ENCODE measurements at places on chromosomes 11 and 22.

GRCh38 chr11:86070142-86071056, 1.5 kb upstream of the PICALM start:
- no peak for DNase-seq

DNA sequence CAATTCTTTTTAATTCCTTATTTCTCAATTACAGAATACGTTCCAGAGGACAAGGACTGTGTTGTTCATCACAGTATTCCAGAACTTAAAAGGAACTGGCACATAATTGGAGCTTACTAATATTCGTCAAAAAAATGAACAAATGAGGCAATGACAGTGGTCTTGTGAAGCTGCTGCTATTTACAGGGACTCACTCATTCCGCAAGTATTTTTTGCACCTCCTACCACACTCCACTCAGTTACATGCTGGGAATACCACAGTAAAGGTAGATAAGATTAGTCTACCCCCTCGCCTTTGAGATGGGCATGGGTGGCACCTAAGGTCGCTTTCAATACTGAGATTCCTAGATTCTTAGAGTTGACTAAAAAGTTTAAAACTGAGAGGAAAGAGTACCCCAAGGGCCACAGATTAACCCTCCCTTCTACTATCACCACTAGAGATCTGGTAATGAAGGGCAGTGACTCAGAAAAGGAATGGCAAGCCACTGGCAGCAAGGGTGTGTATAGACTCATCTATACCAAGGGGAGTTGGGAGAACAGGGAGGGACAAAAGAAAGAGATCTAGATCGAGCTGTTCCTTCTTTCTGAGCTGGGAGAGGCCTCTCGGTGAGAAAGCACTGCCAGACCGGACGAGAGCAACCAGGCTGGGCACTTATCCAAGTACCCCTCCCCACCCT, 85.0 kb downstream of the RPL27A start:
- no peak for DNase-seq

GRCh38 chr22:45502215-45503049, at the start of gene FBLN1:
TSS of gene FBLN1 (plus strand) at chr22:45502883. CDS start at chr22:45502986, 103 bp downstream.
- no peak for DNase-seq

DNA sequence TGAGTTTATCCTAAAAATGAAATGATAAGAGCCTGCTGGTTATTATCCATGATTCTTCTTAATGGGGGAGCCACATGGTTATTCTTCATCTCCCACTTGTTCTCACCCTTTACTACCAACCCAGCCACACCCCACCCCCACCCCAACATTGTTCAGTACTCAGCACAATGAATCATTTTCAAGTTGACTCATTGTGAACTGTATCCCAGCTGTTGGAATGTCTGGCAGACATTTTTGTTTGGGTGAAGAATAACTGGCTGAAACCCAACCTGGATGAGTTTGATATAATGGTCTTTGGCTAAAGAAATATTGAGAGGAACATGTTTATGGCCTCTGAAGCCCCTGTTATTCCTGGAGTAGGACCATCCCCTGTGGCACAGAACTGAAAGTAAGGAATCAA, 136.2 kb downstream of the ELP4 start:
- DNase-seq = no peak

GRCh38 chr11:3229673-3230630, 2.3 kb downstream of the MRGPRE start:
- DNase-seq = no peak

DNA sequence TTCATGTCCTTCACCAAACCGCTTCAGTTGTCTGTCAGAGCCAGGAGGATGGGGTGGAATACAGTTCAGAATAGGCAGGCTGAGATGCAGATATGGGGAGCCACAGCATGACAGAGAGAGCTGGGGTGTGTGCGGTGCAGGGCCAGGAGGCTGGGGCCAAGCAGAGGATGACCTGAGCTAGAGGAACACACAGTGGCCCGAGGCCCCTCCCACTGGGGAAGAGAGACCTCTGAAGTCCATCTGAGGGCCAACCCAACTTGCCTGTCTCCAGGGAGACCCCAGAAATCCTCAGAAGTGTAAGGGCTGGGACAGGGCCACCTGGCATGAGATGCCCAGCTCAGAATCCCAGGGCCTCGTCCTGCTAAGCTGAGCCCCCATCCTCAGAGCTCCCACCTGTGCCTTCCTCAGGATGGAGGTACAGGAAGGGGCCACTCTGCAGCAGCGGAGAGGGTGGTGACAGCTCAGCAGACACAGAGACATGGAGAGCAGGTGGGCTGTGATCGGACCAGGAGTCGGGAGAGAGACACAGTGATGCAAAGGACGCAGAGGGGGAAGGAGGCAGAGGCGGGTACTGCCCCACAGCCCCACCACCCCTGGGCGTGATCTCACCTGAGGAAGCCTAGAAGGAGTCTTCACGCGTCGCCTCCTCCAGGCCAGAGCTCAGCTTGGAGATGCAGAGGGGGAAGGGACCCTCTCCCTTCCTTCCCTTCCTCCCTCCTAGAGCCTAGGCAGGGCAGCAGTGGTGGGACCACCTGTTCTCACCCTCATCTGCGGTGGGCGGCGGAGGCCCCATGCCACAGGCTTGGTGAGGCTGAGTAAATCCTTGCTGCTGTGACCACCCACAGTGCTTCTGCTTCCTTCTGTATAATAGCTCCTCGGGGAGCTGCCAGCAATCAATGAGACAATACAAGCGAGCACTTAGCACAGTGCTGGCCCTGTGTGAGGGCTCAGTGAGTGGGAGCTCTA, 9.1 kb upstream of the TUB start:
- DNase-seq = no peak

GRCh38 chr11:95095858-95096587, 6.4 kb downstream of the ENDOD1 start:
- DNase-seq = no peak

- DNase-seq = no peak
Observed at GRCh38 chr11:24496736-24497725, at the start of gene LUZP2. TSS of gene LUZP2 (plus strand) at chr11:24497053.

GRCh38 chr11:66957971-66958231, 282 bp downstream of the PC start:
- DNase-seq = no peak

GRCh38 chr22:38513063-38513462, 7.0 kb upstream of the DDX17 start:
- peak; percentile 60 for DNase-seq

GRCh38 chr11:75204012-75204674, 36.4 kb upstream of the TPBGL start:
- DNase-seq = no peak

GRCh38 chr11:86208572-86208971, 36.0 kb upstream of the EED start:
- no peak for DNase-seq

DNA sequence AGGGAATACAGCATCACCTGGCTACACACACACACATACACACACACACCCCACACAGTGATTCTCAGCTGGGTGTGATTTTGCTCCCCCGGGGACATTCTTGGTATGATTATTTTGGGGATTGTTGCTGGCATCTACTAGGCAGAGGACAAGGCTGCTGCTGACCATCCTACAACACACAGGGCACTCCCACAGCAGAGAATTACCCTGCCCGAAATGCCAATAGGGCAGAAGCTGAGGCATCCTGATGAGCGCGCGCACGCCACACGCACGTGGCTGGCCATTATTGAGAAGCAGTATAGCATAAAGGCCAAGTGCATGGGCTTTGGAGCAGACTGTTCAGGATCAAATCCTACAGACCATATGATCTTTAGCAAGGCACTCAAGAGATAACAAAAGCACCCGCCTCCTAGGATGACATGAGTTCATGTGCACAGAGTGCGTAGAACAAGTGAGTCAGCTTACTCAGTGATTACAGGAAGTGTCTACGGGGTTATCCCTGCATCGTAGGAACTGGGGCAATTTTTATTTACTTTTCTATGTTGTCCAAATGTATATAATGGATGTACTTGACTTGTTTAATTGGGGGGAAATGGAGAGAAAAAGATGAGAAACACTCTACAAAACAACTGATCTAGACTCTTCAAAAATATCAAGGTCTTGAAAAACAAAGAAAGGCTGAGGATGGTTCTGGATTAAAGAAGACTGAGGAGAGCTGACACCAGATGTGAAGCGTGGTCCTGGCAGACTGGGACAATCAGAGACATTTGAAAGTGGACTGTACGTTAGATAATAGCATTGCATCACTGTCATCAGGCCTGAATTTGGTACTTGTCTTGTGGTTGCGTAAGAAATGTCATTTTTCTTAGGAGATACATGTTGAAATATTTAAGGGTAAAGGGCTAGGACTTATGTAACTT, 7.2 kb upstream of the EHD1 start:
- DNase-seq = peak; percentile 83

GRCh38 chr11:76621466-76621865, 49.1 kb downstream of the LRRC32 start:
- DNase-seq = peak; percentile 32

DNA sequence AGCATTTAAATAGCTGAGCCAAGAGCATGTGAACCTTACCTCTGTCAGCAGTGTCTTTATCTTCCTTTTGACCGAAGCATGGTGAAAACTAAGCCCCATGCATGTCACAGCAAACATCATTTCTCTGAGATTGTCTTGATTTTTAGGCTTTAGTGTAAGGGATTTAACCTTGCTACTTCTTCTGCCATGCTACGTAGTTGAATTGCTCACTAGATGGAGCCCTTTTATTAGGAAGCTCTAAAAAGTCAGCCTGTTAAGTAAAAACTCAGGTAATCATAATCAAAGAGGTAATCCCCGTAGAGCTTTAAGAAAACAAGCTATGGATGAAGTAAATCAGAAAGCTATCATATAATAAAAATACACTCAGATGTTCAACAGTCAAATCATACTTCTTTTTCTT, 149.5 kb downstream of the PGR start:
- DNase-seq = no peak

- DNase-seq = no peak
Observed at GRCh38 chr11:28400331-28401100, 292.3 kb downstream of the METTL15 start.

GRCh38 chr11:68329978-68330699, 17.7 kb downstream of the LRP5 start:
- no peak for DNase-seq

GRCh38 chr11:69101115-69101791, 52.5 kb downstream of the TPCN2 start:
- DNase-seq = peak; percentile 56

GRCh38 chr11:64084951-64085710, 49.4 kb downstream of the FLRT1 start:
- DNase-seq = no peak

GRCh38 chr22:39315389-39315788, 4.0 kb downstream of the RPL3 start:
- DNase-seq = no peak

DNA sequence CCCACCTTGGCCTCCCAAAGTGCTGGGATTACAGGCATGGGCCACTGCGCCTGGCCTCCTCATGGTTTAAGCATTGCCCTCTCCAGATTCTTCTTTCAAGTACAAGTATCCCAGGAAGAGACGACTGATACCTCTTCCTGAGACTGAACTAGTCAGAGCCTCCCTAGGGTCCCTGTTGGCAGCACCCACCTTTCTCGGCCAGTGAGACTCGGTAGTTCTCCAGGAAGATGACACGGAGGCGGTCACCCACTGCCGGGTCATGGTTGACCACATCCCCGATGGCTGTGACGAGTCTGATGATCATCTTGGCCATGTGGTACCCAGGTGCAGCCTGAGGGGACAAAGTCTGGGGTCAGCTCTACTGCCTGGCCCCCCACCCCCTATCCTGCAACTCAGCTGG, 7.2 kb upstream of the RASGRP2 start:
- peak; percentile 26 for DNase-seq

DNA sequence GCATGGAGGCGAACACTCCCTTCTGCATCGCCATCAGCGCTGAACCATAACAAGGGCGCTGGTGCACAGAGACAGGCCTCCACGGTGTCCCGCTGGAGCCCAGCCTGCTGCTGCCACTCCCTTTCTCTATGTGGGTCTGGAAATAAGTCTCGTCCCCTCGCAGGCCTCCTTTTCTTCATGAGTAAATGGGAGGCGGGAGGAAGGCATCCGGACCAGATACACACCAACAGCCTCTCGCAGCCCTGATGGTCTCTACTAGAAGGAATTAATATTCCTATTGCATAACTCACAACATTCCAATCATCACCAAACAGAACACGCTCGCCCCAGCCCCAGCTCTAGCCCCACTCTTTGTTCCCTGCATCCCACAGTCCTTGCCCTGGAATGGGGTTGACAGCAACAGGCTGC, 14.9 kb downstream of the RASD2 start:
- DNase-seq = no peak

- no peak for DNase-seq
Observed at GRCh38 chr11:12981676-12982522, 27.2 kb upstream of the RASSF10 start.

- DNase-seq = no peak
Observed at GRCh38 chr11:121473064-121473777, 20.5 kb upstream of the SORL1-AS1 start.

- peak; percentile 74 for DNase-seq
Observed at GRCh38 chr11:12088047-12088481, 22.3 kb upstream of the MICAL2 start.

- no peak for DNase-seq
Observed at GRCh38 chr11:59365232-59366018, 6.7 kb downstream of the OR5AN1 start.

- DNase-seq = no peak
Observed at GRCh38 chr22:31291481-31292235, 630 bp downstream of the PIK3IP1 start.

GRCh38 chr22:21445437-21446127, 21.6 kb upstream of the TMEM191C start:
- DNase-seq = no peak

GRCh38 chr11:64294774-64295173, 3.7 kb downstream of the KCNK4 start:
- DNase-seq = no peak

Measured in Peyer's patch (tissue), 4 donors.